Stimulated activated effector memory CD8-positive, alpha-beta T cell treated with anti-CD3 and anti-CD28 coated beads, Interleukin-12 subunit alpha, Interleukin-12 subunit beta, amount 100 ng/mL, for 72 hours (primary cell): ENCODE measurements at places on chromosomes 12 and 14.

GRCh38 chr12:68231229-68231628 is 5.6 kb upstream of the IL26 start:
- no peak for DNase-seq

DNA sequence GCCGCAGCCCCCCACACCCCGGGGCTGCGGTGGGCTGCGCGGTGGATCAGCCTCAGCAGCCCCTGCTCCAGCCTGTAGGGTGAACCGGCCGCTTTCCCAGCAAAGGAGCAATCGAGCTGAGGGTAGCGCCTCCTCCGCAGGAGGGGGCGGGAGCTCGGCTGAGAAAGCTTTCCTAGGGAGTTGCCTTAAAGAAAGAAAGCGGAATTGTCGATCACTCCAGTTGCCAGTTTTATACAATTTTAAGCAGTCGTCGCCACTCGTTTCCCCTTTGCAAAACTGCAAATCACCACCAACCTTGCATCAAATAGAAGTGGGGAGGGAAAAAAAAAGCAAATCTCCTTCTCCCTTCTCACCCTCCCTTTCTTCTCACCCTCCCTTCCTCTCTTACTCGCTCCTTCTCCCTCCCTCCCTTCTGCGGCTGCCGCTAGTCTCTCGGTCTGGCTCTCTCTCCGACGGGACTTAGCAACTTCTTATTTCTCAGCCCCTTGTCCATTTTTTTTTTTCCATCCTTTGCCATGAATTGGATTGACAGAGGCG is at the start of gene PDE3A:
Gene PDE3A (plus strand): TSS at position 424 of the 537 bp plus-strand sequence. CDS start 748 bp downstream, outside the sequence.
- no peak for DNase-seq

GRCh38 chr14:44914849-44915248 is 46.9 kb downstream of the KLHL28 start:
- DNase-seq = no peak

DNA sequence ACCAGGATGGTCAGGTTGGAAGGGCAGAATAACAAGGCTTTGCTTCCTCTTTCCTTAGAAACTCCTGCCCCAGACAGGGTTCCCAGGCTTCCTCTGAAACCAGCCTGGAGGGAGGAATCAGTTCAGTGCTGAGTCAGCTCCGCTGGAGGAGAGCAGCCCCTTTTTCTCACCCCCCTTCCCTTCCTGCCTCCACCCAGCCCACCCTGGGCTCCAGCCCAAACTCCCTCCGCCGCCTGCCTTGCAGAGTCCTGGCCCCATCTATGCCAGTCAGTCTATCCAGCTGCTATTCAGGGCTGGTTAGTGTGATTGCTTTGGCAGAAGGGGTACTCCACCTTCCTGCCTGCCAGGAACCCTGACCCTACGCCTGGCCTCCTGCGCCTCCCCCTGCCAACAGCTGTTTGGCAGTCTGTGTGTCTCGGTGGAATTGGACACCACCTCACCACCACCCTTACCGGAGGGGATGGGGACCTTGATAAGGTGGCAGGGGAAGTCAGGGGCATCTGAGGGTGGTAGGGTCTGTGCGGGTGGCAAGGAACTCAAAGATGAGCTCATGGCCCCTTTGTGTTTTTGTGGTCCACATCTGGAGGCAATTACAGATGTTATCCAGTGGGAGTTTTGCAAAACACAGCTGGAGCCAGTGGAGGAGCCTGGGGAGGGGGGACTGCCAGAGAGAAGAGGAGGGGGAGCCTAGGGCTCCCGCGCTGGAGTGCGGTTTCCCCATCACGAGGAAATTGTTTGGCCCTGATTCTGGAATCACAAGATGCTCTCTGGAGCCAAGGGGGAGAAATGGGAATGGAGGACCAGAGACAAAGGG is 12.2 kb downstream of the MMP14 start:
- DNase-seq = no peak

DNA sequence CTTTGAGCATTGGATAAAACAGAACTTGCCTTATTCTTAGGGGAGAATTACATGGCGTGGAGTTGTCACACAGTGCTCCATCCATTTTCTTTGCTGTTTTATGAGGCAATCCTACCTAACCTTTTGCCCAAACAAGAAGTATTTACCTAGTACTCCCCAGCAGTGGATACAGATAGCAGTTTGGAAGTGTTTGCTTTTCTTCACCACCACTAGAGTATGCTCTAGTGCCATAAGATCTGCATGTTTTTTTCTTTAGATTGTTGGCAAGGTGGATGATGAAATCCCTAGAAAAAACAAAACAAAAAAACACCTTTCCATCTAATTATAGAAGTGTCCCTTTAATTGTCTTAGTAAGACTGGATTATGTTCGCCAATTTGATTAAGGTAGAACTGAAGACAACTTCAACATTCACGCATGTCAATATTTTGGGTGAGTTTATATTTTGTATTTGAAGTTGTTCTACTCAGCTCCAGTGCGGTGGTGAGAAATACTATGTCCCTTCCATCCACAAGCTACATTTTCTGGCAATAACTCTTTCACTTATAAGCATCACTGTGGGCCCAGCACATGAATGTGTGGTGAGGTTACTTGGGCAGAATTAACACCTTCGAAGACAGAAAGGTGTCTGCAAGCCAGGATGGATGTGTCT is 23.6 kb upstream of the TMEM260 start:
- DNase-seq = no peak

DNA sequence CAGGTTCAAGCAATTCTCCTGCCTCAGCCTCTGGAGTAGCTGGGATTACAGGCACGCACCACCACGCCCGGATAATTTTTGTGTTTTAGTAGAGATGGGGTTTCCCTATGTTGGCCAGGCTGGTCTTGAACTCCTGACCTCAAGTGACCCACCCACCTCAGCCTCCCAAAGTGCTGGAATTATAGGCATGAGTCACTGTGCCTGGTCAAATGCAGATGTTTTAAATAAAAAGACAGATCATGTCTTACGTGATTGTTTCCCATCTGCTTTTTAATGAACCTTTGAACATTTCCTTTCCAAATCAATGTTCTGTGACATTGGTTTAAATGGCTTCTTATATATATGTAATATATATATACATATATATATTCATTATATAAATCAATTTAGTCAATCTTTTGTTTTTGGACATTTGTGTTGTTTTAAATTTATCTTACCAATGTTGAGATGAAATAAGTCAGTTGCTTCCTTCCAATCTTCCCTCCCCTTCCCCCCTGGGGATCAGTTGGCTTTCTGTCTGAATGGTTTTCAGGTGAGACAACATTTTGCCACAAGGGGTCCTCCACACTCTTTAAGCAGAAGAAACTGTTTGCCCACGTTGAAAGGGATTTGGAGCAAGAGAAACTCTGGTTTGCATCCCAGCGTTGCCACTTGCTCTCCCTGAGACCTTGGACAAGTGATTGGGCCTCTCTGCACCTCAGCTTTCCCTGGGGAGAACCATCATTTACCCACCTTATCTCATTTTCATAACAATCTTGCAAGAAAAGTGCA is 47.6 kb upstream of the RBM19 start:
- DNase-seq = no peak
